Activated CD8-positive, alpha-beta T cell treated with anti-CD3 and anti-CD28 coated beads, Interleukin-2, amount 10 ng/mL, durations not matched to agents 7 days and 5 days (primary cell): ENCODE measurements at places on chromosomes 12 and 14.

GRCh38 chr12:95380997-95381786 lies 92.8 kb upstream of the METAP2 start:
- DNase-seq: no peak

GRCh38 chr12:76449583-76449982 lies 101.4 kb upstream of the BBS10 start:
- no peak for DNase-seq

GRCh38 chr14:65745396-65746190 lies 333.1 kb downstream of the FUT8 start:
- DNase-seq: no peak

DNA sequence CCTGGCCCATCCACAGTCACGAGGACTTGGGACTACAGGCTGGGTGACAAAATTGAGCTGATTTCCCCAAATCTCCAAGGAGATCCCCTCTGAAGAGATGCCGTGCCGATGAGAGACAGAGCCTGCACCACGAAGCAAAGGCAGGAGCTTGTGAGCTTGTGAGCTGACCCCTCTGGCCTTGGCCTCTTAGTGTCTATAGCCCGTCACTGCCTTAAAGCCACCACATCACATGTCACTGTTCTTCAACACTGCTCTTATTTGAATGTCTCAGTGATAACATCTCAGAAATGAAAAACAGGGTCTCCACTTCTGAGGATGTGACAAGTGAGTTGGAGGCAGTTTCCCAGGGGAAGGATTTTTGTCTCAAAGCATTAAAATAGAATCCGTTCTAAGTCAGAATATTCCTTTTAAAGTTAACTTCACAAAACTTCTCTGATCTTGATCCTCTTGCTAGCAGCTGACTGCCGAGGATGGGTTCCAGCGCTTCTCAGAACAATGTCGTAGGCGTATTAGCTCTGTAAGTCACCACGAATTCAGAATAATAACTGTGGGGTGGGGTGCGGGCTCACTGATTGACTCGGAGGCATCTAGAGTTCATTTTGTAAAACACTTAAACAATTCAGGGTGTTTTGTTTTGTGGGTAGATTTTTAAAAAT lies 37.5 kb downstream of the CHST11 start:
- DNase-seq: peak; percentile 42

GRCh38 chr12:76462668-76463224 lies 96.8 kb downstream of the OSBPL8 start:
- DNase-seq: no peak

DNA sequence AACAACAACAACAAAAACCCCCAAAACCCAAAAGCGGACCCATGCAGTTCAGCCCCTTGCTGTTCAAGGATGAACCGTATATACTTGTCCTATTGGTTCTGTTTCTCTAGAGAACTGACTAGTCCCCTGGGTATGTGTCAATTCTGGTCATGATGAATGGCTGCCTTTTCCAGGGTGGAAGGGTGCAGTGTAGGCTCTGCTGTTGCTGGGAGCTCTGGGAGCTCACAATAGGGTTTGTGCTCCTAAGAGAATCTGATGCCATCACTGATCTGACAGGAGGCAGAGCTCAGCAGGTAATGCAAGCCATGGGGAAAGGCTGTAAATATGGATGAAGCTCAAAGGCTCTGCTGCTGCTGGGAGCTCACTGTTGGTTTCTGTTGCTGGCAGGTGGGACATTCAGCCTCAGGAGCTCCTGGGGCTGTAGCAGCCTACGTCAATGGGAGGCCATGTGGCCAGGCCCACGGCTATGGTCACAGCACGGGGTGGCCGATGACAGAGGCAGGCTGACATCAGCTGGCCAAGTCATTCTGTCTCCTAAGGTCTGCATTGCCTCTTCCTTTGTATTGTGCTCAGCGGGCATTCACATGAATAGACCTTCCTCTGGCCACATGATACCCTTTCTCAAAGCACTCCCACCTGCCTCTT lies 37.9 kb downstream of the DLK1 start:
- no peak for DNase-seq

DNA sequence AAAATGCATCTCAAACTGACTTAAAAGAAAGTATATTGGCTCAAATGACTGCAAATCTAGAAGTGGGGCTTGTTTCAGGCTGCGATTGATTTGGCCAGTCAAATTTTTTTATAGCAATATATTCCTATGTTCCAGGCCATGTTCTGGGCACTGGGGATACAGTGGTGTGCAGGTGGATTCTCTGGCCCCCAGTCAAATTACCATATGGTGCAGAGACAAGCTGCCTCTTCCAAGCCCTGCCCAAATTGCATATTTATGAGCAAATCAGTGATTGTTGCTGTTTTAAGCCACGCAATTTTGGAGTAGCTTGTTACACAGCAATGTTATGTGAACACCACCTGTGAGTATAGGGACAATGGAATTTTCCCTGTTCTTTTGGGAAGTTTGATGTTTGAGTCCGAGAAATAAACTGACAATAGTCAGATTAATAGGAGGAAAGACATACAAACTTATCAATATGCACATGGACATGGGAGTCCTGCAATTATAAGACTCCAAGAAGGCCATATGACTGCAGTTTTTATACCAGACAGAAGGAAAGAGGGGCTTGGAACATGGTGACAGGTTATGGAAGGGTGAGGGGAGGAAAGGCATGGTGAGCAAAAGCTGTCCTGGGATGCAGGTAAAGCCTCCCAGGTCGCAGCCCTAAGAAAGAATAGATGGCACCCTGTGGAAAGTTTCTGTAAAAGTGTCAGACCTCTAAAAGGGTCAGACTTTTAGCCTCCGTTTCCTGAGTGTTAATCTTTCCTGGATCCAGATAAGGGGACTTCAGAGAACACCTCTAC lies 13.1 kb upstream of the CRY1 start:
- no peak for DNase-seq

GRCh38 chr12:57171668-57172067 lies 24.2 kb upstream of the LRP1-AS start:
- no peak for DNase-seq

GRCh38 chr12:80867941-80868340 lies 69.8 kb downstream of the LIN7A start:
- DNase-seq: no peak

DNA sequence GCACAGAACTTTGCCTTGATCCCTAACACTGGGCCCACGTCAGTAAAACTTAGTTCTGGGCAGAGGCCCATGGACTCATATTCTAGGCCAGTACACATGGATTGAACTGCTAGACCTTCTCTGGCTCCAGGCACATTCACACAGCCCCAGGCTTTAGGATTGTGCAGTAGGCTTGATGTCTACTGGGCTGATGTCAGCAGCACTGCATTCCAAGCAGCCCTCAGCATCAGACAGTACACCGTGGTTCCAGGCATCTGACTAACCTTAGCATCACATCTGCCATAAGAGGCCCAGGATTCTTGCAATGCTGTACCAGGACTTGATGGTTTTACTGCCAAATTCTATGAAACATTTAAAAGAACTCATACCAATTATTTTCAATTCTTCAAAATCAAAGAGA lies 301.9 kb downstream of the CCER1 start:
- no peak for DNase-seq

DNA sequence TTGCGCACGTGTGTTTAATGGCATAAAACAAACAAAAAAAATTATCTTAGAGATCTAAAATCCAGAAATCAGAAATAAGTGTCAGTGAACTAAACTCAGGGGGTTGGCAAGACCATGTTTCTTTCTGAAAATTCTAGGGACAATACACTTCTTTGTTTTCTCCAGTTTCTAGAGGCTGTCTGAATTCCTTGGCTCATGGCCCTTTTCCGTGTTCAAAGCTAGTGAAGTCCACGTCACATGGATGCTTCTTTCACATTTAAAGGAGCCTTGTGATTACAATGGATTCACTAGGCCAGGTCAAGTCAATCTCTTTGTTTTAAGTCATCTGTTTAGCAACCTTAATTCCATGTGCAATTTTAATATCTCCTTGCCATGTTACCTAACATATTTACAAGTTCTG lies 22.4 kb downstream of the SLCO1B3 start:
- no peak for DNase-seq

GRCh38 chr12:57093415-57094207 lies 4.7 kb downstream of the NAB2 start:
- peak; percentile 79 for DNase-seq

GRCh38 chr12:51721282-51721940 lies 127.1 kb downstream of the FIGNL2 start:
- peak; percentile 62 for DNase-seq

- no peak for DNase-seq
Measured at GRCh38 chr12:100993916-100994450, 199.4 kb downstream of the ANO4 start.

DNA sequence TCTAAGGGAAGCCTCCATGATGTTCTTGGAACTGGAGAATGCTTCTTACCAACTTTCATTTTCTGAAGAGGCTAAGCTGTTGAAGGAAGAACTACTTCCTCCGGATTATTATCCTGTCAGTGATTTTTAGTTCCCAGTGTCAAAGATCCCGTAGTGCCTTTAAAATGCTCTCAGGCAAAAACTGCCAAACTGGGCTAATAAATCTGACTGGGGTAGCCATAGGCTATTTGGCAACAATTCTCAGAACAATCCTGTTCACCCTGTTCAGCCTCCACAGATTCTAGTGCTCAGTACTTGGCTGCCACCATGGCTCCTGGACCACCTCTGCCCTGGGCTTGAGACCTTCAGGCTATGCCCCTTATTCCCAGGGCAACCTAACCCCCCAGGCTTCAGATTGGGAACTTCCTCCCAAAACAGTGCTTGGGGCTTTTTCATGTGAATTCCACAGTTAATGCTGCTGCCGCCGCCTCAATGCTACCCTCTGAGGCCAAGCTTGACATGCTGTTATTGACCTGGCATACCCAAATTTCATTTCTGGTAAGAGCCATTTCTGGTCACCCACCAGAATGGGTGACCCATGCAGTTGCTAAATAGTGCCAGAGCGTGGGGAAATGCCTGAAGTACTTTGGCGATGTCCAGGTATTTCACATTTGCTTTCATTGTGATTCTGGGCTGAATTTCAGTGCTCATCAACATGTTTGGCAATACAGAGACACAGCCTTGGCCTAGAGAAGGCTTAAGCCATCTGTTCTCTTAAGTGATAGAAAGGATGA lies 110.0 kb upstream of the ARHGAP5 start:
- no peak for DNase-seq

DNA sequence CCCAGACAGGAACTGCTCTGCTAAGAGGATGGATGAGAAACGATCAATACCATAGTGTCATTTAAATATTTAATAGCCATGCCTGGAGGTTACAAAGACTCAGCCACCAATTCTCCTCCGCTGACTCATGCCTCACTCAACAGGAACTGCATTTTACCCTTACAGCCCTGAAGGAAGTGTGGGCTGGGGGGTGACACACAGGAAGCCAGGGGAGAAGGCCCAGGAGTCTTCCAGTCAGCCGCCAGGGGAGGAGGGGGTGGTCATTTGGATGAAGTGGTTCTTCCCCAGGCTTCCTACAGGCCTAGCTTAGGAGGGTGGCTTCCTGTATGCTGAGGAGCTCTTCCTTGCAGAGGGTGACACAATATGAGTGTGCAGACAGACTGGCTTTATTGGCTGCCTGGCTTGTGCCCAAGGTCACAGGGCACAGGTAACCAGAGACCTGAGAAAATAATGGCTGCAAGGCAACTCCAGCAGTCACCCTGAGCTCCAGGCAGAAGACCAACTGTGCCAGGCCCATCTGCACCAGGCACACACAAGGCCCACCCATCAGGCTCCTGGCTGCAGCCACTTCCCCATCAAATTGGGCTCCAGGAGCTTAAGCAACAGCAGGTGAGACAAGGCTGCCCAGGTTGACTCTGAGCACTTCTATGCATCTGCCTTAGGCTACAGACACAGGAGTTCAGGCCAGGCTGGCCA lies 30.6 kb upstream of the RPLP0 start:
- peak; percentile 79 for DNase-seq

- no peak for DNase-seq
Measured at GRCh38 chr12:118763234-118763633, 218.1 kb upstream of the SRRM4 start.

GRCh38 chr12:2682296-2683251 lies 112.2 kb upstream of the FKBP4 start:
- peak; percentile 74 for DNase-seq

DNA sequence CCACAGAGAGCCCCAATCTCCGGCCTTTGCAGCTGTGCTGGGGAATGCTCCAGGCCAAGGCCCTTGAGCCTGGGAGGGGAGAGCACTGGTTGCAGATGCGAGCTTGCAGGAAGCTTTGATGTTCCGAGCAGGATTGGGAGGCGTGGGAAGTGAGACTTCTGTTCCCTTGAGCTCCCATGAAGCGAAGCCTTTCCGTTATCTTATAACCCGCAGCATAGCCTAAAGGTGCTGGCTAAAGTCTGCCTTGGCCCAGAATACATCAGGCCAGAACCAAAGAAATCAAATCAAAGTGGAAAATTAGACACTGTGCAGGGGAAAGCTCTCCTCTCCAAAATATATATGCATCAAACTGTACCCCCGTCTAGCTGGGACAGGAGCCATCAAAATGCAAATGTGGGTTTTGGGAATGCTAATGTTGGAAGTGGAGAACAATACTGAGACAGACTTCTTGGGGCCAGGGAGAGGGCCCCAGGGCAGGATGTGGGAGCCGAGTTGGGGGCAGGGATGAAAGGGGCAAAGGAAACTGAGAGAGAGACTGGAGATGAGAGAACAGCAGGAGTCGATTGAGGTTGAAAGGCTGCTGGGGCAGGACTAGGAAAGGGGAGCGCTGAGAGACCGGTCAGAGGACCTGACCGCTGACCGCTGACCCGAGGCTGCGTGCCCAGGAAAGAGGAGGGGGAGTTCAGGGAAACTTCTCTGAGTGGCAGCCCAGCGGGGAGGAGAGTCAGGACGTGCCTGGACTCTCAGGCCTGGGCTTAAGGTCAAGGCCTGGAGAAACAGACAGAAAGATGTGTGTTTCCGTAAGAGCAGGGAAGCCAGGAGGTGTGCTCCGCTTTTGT lies 152.2 kb upstream of the PARP11 start:
- no peak for DNase-seq

- DNase-seq: no peak
Measured at GRCh38 chr14:104741108-104741802, 11.7 kb upstream of the SIVA1 start.

GRCh38 chr12:118068445-118068844 lies 7.5 kb upstream of the WSB2 start:
- no peak for DNase-seq

DNA sequence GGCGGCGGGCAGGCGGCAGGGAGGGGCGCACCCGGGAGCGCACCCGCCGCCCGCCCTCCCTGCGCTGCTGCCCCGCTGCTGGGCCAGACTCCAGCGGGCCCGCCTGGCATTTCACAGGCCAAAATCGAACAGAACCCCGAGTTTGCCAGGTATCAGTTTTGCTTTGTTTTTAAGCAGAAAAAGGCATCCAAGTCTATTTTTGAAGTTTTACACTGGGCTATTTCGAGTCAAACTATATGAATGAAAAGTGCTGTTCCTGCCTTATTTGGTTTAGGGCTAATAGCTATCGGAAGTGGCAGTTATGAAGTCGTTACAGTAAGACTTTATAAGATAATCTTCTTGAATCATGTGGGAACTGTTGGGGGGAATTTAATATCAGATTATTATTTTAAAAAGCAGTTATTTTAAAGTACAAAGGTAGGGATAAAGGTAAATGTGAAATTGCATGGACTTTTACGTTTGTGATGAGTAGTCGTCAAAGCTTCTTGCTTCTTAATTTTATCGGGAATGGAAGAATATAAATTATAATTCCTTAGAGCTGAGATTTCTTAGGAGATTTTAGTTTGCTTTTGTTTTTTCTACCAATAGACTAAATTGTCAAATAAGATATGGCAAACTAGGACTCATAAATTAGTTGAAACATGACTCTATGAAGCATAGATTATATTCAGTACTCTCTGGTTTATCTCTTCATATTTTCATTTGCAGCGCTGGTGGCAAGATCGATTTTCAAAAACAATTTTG lies 1.1 kb downstream of the MSRB3 start:
- DNase-seq: no peak

GRCh38 chr12:105865886-105866285 lies 272.9 kb downstream of the NUAK1 start:
- DNase-seq: no peak
